ENCODE measurements at places on chromosomes 13 and 19.

- peak; percentile 19 for DNase-seq
These were observed 8.8 kb downstream of the ALOX5AP start for GRCh38 chr13:30744056-30744680.

GRCh38 chr19:48368936-48369335 lies 4.8 kb downstream of the SYNGR4 start:
- no peak for DNase-seq

DNA sequence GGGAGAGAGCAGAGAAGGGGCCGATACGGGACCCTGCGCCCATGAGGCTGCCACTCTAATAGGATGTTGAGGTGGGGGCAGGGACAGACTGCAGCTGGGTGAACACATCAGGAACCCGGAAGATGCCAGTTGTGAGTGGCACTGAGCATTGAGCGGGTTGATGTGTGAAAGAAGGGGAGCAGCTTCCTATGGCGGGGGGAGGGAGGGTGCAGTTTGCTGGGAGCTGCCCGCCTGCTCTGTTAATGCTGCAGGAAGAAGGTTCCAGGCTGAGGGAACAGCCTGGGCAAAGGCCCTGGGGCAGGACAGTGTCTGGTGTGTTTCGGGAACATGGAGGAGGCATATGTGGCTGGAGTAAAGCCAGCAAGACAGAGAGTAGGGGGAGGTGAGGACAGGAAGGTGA lies 29.8 kb downstream of the DNM2 start:
- DNase-seq, result no peak

DNA sequence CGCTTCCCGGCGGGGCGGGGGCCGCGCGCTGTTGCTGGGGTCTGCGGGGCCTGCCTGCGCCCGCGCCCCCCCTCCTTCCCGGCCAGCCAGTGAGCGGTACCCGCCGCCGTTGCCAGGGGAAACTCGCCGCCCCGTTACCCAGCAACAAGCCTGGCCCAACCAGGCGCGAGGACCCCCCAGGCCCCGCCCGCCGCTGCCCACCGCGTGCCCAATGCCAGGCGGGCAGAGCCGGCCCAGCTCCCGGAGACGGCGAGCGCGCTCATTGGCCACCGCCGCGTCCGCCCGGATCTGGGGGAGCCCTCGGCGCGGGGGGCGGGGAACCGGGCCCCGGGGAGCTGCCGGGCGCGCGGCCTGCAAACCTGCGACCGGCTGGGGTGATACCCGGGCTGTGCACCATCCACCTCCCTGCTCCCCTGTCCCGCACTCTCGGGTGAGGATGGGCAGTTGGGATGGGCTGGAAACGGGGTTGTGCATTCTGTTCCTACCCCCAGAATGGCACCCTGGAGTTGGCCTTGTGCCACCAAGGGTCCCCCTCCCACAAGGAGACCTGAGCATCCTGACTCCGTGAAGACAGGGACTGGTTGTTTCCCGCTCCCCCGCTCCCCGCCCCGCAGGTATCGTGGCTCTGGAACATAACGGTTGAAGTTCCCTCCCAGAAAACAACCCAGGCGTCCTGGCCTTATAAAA lies 8.8 kb upstream of the BBC3 start:
- DNase-seq, result peak; percentile 57

- no peak for DNase-seq
These were observed 646.0 kb upstream of the SLITRK6 start for GRCh38 chr13:86445206-86445605.

GRCh38 chr19:8423817-8424223 lies 10.7 kb downstream of the MARCHF2 start:
- no peak for DNase-seq

DNA sequence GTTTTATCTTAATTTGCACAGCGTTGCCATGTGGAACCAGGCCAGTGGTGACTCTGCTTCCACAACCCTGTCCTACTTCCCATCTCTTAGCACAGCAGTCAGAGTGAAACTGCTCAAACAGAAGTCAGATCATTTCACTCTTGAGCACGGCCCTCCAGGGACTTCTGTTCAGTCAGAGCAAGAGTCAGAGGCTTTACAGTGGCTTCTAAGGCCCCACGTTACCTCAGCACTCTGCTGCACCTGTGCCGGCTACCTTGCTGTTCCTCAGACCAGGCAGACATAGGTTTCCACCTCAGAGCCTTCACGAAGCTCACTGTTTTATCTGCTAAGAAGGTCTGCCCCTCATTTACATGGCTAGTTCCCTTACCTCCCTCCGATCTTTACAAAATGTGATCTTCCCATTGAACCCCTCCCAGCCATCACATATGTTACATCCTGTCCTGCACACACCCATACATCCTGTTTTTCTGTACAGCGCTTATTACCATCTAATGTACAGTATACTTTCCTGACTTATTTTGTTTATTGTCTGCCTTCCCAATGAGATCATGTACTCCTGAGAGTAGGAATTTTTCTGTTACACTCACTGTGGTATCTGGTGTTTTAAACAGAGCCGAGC lies 41.6 kb downstream of the TM9SF2 start:
- DNase-seq, result no peak

GRCh38 chr13:95540888-95541287 lies 11.6 kb upstream of the CLDN10 start:
- DNase-seq, result no peak

GRCh38 chr13:24071423-24072075 lies 89.0 kb upstream of the SPATA13 start:
- DNase-seq, result no peak

- DNase-seq, result no peak
These were observed 51.8 kb upstream of the MYCBP2 start for GRCh38 chr13:77378662-77379061.

DNA sequence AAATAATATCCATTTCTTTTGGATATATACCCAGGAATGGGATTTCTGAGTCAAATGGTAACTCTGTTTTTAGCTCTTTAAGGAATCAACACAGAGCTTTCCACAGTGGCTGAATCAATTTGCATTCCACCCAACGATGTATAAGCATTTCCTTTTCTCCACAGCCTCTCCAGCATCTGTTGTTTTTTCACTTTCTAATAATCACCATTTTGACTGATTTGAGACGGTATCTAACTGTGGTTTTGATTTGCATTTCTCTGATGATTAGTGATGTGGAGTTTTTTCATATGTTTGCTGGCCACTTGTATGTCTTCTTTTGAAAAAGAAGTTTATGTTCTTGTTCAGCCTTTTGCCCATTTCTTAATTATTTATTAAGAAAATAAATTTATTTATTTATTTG lies 352.2 kb upstream of the OBI1 start:
- no peak for DNase-seq

GRCh38 chr13:102220681-102221228 lies 181.1 kb downstream of the FGF14 start:
- no peak for DNase-seq

DNA sequence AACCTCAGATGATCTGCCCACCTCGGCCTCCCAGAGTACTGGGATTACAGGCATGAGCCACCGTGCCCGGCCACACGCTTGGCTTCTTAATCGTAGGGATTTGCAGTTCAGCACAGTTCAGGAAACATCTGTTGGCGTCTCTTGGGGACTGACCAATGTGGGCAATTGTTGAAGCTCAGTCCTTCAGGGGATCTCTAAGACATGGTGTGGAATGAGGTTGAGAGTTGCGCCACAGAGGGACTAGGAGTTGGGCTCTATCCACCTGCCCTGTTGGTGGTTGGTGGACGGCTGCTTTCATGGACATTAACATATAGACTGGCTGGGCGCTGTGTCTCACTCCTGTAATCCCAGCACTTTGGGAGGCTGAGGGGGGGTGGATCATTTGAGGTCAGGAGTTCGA lies 37.3 kb upstream of the SIN3B start:
- no peak for DNase-seq

DNA sequence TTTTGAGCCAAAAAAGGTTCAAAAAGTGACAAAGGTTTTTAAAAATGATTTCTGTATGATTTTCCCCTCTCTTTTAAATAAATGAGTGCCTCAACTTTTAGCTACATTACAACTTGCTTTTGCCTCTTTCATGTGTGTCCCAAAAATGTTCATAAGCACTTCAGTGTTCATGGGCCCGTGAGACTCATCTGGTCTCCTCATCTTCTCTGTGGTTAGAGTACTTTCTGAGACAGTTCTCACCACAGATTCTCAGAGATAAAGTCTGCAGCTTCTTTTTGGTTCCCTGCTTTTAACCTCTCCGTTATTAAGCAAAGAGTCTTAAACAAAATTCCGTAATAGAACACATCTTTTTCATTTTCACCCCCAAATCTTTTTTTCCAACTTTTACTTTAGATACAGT lies 156.9 kb downstream of the DLEU7 start:
- no peak for DNase-seq

DNA sequence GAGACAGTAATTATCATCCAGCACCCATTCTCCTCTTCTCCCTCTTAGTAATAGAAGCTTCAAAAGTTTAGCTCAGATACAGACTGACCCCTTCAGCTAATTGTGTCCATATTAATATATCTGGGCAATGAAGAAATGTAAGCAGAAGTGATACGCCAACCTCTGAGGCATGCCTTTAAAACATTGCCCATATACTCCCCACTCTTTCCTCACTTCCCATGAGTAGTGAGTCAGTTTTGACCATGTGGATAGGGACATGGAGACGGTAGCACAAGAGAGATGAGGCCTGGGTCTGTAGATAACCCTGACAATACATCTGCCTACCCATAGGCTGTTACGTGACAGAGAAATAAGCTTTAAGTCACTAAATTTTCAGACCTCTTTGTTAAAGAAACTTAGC lies 147.6 kb downstream of the KCTD12 start:
- DNase-seq, result no peak

DNA sequence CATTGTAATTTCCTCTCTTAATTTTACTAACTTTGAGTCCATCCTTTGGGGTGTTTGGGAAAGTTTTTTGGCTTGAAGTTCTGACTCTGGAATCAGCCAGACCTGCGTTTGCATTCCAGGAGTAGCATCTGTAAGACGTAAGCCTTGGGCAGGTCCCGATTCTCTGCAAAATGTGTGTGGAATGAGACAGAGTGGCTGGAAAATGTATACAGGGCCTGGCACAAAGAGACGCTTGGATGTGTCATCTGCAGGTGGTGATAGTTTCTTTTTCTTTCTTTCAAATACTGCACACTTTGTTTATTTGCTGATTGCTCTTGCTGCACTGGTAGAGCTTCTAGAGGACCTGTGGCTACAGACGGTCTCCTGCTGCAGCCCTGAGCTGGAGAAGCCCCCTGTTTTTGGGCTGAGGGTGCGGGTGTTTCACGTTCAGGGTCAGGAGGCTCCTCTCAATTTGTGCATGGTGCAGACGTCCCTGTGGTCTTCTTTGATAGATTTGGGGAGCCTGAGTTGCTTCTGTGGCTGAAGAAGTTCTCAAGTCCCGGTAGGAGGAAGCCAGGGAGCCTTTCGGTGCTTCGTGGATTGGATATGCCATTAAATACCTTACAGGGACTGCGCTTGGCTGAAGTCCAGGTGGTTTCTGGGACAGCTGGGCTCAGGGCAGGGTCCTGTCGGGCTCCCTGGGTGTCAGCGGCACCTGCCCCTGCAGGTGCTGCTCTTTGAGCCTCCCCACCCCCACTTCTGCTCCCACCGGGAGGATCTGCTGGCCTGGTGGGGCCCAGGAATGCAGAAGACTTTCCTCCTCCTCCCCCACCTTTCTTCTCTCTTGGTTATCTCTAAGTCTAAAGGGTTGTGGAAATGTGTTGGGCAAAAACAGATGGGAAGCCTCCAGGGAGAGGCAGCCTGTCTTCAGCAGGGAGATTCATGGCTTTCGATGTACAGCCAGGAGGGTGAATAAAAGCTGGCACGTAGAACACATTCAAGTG lies 44.0 kb upstream of the GAS6 start:
- DNase-seq, result no peak

GRCh38 chr13:35957241-35957731 lies 173.9 kb downstream of the DCLK1 start:
- DNase-seq, result no peak

GRCh38 chr13:75415694-75416093 lies 66.3 kb downstream of the TBC1D4 start:
- DNase-seq, result no peak

- DNase-seq, result peak; percentile 10
These were observed 19.6 kb upstream of the B3GNT3 start for GRCh38 chr19:17775245-17775927.

DNA sequence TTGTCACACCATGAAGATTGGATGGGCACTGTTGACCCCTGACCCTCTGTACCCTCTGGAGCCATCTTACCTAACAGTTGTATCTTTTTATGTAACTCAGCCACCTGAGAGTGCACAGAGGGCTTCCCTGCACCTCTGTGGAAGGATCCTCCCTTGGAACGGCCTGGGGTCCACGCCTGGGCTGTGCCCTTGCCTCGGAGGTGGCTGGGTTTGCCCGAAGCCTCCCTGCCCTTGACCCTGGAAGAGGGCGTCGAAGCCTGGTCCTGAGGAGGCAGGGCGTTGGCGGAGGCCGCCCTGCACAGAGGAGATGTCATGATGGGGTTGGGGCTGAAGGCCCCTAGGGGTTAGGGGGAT lies 241 bp downstream of the ODAD3 start:
- no peak for DNase-seq

DNA sequence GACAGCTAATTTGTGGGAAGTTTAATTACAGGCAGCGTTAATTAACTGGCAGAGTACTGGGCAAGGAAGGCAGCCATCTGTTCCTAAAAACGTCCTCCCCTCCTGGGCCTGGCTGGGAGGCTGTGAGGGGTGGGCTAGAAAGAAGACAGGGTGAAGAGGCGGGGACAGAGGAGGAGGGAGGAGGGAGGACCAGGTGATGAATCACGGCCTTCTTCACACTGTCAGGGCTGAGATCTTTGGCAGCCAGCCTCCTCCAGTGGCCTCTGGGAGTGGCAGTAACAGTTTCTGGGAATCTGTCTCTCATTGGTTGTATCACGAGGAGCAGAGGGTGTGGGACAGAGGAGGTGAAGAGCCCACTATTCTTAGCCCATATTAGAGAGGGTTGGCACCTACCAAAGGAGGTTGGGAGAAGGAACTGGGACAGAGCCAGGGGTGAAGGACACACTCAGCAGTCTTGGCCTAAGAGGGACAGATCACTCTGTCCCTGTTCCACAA lies 9.6 kb upstream of the ZNRF4 start:
- DNase-seq, result no peak

DNA sequence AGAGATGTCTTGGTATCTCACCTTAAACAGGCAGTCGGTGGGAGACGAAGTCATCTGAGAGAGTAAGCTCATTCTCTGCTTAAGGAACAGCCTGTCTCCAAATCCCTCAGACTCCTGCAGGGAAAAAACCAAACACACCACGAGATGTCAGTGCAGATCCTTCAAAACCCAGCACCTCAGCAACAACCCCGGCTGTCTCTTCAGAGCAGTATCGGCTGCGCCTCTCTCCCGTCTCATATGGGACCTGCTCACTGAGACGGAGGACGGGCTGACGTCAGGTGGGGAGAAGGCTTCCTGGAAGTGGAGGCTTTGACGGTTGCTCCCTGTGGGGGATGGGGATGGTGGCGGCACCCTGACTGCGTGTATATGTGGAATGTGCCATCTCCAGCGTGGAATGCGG lies 43.6 kb downstream of the ANKRD27 start:
- DNase-seq, result no peak

- no peak for DNase-seq
These were observed 559.0 kb upstream of the SLC10A2 start for GRCh38 chr13:103625194-103625593.

GRCh38 chr19:17543986-17544385 lies 11.5 kb upstream of the COLGALT1 start:
- no peak for DNase-seq

- DNase-seq, result no peak
These were observed 62.9 kb downstream of the TRPC4 start for GRCh38 chr13:37806666-37807065.

- no peak for DNase-seq
These were observed 21.2 kb upstream of the DOCK9 start for GRCh38 chr13:98998831-98999638.

- no peak for DNase-seq
These were observed 1735.6 kb upstream of the SPRY2 start for GRCh38 chr13:82076496-82076895.
